EL (cell line): ENCODE measurements at places on chromosomes 16 and 17.

GRCh38 chr16:56852401-56852730, 12.6 kb upstream of the SLC12A3 start:
- DNase-seq: no peak

GRCh38 chr17:45335721-45336120, 18.9 kb upstream of the MAP3K14 start:
- no peak for DNase-seq

DNA sequence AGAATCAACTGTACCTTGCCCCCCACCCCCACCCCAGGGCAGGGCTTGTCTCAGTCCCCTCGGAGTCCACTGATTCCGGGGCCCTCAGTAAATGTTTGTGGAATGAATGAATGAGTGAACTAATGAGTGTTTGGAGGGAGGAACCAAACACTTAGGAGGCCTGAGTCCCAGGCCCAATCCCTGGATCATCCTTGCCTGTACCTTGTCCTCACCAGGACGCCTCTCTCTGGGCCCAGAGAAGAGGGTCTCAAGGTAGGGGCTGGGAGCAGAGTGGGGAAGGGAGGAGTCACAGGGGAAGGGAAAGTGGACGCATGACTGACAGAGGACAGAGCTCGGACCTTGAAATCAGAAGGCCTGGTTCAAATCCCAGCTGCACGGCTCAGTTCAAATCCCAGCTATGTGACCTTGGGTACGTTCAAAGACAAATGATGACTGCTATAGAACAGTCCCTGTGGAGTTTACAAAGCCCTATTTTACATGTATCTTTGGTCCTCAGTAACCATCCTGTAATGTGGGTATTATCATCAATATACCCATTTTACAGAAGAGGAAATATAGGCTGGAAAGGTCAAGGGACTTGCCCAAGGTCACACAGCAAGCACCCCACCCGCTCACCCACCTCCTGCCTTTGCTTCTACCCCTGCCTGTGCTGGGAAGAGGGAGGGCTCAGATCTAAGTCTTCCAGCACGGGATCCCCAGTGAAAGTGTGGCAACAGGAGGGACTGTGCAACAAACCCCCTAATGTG, 18.3 kb downstream of the SLC4A1 start:
- DNase-seq: no peak

GRCh38 chr16:89905511-89906139, 13.0 kb upstream of the MC1R start:
- no peak for DNase-seq

DNA sequence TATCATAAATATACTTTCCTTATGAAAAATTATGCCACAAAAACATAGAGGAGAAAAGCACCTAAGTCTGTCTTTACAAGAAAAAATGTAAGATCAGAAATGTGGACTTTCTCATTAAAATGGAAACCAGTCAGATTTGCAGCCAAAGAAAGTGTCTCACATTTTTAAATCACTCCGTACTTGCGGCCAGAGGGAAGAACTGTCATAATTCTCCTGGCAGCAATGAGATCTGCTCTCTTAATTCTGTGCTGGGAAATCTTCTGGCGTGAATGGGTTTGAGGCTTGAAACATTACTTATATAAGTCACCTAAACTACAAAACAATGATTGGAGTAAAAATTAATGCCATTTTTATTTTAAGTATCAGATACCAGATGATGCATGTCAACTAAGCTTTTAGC, 10.7 kb downstream of the C16orf95 start:
- DNase-seq: no peak

GRCh38 chr17:37741341-37742115, 3.3 kb downstream of the HNF1B start:
- DNase-seq: no peak

GRCh38 chr17:40456396-40456951, 13.2 kb downstream of the IGFBP4 start:
- DNase-seq: no peak

DNA sequence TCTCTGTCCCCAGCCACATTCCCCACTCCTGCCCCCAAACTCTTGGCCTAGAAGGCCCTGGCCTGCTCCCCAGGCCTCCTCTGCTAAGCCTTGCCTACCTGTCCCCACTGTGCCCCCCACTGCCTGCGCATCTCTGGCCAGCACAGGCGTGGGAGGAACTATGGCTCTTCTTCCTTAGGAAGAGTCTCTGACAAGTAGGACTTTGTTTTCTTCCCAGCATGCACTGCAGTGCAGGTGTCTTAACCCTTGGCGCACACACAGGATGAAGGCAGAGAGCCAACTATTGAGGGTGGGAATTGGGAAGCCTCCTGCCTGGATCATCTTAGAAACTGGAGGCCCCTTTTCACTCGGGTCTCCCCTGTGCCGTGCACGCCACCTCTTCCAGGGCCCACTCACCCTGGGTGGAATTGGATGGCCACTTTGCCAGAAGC, 3.6 kb downstream of the AMDHD2 start:
- DNase-seq: no peak

DNA sequence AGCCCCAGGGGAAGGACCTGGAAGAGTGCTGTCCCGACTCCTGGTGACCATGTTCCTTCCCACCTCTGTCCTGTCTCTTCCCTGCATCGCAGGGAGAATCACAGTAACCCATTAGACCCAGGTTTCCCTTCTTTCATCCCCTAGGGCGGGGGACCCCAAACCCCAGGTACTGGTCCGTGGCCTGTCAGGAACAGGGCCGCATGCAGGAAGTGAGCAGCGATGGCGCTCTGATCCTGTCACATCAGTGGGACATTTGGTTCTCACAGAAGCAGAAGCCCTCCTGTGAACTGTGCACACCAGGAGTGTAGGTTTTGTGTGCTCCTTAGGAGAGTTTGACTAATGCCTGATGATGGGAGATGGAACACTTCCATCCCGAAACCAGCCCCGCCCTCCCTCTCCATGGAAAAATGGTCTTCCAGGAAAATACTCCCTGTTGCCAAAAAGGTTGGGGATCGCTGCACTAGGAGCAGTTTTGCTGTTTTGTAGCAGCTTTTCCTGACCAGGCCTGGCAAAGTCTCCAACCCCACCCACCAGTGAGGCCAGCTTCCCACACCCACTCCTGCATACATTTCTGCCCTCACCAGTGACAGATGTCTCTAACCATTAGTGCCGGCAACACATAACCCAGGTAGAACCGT, 10.5 kb downstream of the MNT start:
- no peak for DNase-seq

GRCh38 chr17:41777157-41777573, 9.3 kb downstream of the JUP start:
- no peak for DNase-seq

DNA sequence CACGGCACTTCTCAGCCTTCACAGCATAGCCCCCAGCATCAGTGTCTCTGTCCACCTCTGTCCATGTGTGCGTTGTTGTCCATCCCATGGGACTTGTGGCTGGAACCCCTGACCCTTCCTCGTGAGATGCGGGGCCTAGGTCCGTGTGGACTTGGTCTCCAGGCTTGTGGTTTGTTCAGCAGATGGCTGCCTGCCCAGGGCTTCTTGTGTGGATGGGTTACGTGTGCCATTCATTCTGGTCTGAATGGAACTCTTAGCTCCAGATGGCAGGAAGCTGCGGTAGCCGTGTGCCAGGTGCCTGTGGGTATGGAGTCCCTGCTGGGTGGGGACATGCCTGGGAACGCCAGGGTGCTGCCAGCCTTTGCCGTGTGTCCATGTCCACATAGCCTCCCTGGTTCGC, 31.7 kb upstream of the NUDT16L1 start:
- no peak for DNase-seq

DNA sequence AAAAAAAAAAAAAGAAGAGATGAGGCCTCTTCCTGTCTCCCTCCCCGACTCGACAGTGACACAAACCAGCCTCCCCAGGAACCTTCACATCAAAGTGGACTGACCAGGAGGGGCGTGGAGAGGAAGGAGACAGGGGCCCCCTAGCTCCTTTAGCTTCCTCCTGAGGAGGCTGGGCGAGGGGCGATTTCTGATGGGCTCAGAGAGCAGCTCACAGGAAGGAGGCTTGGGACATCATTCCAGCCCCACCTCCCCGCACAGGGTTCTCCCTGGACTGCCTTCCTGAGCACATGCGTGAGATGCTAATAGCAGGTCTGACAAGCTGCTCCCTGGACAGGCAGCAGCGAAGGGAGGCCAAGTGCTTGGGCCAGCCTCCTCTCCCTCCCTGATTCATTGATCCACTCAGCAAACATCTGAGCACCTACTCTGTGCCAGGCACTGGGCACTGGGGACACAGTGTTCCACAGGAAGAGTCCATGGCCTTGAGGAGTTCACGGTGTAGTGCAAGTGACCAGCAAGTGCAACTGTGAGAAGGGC, 14.4 kb upstream of the DOK4 start:
- no peak for DNase-seq

GRCh38 chr17:74214484-74215341, 1.3 kb downstream of the TTYH2 start:
- DNase-seq: peak; percentile 14

- DNase-seq: no peak
Observed at GRCh38 chr17:69460963-69461922, 46.7 kb downstream of the MAP2K6 start.

DNA sequence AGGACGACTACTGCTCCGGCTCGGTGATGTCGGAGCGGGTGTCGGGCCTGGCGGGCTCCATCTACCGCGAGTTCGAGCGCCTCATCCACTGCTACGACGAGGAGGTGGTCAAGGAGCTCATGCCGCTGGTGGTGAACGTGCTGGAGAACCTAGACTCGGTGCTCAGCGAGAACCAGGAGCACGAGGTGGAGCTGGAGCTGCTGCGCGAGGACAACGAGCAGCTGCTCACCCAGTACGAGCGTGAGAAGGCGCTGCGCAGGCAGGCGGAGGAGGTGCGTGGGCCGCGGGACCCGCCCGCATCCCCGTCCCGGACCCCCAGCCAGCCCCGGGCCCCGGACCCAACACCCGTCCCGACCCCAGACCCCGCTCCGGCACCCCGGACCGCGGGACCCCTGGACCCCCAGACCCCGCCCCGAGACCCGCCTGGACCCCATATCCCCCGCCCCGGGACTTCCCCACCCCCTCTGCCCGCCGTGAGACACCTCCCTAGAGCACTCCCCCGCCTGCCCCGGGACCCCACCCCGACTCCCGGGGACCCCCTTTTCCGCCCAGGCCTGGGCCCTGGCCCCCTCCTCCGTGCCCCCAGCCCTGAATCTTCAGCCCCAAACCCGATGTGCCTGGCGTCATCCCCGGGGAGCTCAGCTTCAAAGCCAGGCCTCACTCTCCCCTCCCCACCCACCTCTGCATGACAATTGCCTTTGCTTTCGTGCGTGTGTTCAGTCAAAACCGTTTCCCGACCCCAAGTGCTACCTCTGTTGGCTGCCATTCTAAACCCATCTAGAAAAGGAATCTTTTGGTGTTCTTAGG, 594 bp downstream of the MAPK8IP3 start:
- DNase-seq: peak; percentile 29

- peak; percentile 16 for DNase-seq
Observed at GRCh38 chr17:65797809-65798208, 236.4 kb upstream of the AXIN2 start.

DNA sequence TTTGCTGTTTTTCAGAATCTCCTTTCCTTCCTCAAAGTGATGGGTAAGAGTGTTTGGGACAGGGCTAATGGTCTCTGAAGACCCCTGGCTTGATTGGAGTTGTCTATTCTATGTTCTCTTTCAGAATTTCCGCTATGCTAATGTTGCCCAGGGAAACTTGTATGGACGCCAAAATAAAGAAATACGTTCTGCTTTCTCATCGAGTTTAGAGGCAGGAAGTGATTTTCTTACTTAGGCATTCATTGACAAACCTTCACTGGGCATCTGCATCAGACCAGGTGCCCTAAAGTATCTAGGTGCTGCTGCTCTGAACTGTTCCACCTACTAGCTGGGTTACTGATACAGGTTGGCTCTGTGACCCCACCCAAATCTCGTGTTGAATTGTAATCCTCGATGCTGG, 787.9 kb upstream of the EEF2KMT start:
- DNase-seq: no peak

DNA sequence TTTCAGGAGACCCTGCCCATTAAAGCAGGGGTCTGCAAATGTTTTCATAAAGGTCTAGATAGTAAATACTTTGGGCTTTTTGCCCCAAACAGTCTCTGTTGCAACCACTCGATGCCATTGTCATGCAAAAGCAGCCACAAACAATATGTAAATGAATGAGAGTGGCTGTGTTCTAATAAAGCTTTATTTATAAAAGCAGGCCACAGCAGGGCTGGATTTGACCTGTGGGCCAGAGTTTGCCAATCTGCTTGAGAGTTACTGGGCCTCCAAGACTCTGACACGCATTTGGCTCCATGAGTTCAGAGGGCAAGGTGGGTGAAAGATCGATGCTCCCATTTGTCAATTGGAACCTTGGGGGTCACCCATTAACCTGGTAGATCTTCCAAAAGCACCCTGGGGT, 217.3 kb upstream of the SDK2 start:
- no peak for DNase-seq

- no peak for DNase-seq
Observed at GRCh38 chr16:14283786-14284185, 212.7 kb downstream of the MRTFB start.

DNA sequence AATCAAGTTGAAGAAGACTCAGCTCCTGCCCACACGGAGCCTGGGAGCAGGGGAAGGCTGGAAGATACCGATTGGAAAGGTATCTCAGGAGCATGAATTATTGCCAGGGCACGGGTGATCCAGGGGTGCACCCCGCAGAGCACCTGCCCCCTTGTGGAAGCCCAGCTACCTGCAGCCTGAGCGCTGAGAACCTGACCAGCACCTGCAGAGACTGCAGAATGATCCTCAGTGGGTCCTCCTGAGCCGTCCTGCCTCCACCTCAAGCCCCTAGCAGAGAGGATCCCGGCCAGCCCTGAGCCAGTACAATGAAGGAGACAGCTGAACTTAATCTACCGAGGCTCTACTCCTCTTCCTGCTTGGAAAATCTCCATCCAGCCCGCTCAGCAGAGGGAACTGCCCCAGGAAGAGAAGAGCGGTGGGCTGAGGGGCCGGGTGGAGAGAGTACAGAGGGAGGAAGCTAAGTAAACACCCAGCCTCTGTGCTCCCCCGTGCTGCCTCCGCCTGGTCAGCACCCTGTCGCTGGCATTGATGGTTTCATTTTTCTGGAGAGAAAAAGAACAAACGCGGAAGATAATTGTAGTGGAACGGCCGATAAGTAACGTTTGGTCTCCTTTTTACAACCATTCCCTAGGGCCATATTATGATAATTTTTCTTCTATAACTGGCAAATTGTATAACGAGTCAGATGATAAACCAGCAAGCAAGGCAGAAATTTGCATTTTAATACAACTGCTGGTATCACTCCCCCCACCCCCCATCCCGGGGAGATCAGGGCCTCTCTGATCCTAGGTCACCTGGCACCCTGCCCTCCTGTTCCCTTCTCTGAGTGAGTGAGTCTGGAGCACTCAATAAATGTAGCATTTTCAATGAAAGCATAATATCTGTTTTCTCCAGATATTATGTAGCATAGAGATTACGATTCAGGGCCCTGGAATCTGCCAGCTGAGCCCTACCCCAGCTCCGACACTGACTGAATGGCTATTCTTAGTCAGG, 204.5 kb upstream of the RPL38 start:
- DNase-seq: no peak

- no peak for DNase-seq
Observed at GRCh38 chr16:87812200-87812656, 46.4 kb upstream of the KLHDC4 start.
